RWPE1 (cell line): ENCODE measurements at places on chromosomes 12 and 14.
A peak's percentile ranks its signal among the peaks of the same experiment; 100 is the strongest.

DNA sequence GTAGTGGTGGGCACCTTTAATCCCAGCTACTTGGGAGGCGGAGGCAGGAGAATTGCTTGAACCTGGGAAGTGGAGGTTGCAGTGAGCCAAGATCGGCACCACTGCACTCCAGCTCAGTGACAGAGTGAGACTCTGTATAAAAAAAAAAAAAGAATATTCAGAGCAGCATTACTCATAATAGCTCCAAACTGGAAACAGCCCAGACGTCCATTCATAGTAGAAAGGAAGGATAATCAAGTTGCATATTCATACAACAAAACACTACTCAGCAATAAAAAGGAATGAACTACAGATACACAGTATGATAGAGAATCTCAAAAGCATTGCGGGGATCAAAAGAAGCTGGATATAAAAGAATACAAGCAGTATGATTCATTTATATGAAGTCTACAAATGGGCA lies 19.1 kb downstream of the TMEM30B start:
- no peak for DNase-seq

- DNase-seq = no peak
Observed at GRCh38 chr14:32083789-32084188, 6.7 kb downstream of the ARHGAP5 start.

GRCh38 chr12:66154776-66155175 lies 15.0 kb downstream of the TMBIM4 start:
- DNase-seq = no peak

GRCh38 chr14:99437706-99438105 lies 43.0 kb downstream of the SETD3 start:
- DNase-seq = no peak

DNA sequence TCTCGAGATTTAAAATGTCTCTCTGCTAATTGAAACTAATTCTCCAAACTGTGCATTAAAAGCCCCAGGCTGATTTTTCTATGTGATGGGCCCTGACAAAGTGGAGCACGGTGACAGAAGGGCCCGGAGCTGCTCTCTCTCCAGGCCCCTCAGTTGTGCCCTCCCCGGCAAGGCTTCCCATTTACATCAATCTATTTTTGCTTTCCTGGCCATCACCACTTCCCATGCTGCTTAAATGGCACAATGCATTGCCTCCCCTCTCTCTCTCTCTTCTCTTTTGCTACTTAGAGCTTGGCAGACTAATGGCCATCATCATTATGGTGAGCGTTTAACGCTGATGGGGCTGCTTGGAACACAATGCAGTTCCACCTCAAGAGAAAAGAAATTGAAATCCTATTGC lies 270.7 kb upstream of the DIO3 start:
- no peak for DNase-seq

GRCh38 chr12:80192087-80192486 lies 92.8 kb downstream of the OTOGL start:
- no peak for DNase-seq

DNA sequence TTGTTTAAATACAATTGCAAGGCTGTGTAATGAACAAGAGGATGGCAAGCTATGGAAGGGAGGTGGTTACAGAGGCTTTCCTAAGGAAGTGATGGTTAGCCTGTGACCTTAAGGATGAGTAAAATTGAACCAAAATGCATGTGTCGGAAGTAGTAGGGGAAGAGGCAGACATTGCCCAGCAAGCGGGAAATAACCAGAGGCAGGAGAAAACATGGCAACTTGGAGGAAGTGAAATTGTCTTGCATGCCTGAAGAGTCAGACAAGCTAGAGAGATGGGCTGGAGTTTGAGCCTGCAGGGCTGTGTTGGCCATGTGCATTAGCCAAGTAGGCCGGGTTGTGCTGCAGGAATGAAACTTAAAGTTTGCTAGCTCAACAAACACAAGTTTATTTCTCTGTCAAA lies 96.2 kb downstream of the BTG1 start:
- no peak for DNase-seq

GRCh38 chr12:74538491-74539258 lies 1.0 kb downstream of the ATXN7L3B start:
- DNase-seq = peak; percentile 9

DNA sequence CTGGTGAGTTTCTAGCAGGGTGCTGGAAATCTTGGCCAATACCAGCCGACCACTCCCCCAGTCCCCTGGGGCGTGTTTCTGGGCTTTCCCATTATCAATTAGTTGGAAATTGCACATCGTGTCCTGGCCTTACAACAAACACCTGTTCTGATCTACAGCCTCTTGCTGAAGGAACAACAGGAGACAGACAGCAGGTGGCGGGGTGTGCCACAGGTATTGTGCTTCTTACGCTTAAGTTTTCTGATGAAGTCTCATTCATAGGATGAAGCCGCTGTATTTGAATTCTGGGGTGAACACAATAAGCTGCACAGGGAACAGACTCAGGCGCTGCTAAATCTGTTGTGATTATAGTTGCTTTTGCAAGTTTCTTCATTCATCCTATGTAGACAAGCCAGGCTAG lies 703 bp downstream of the HIGD1C start:
- no peak for DNase-seq

GRCh38 chr14:64447876-64448670 lies 17.2 kb upstream of the AKAP5 start:
- DNase-seq = no peak
